ENCODE measurements at places on chromosomes 1 and 21. TPM values are rescaled to one million over a fixed set of nuclear protein-coding genes. Genes with fewer than 3 reads are reported as not detected.

GRCh38 chr1:193754732-193755427, 568.5 kb upstream of the B3GALT2 start:
- peaks cover 3% of the 10 kb centered on the region for H3K4me1 ChIP-seq
- no peaks in the 10 kb centered on the region for H3K27me3 ChIP-seq
- H3K27ac ChIP-seq = peak overlapping the region; percentile 57
- DNase-seq = no peak
- H3K36me3 ChIP-seq = no peaks in the 10 kb centered on the region

- H3K27me3 ChIP-seq = no peaks in the 10 kb centered on the region
- DNase-seq = no peak
- H3K4me1 ChIP-seq = no peaks in the 10 kb centered on the region
Measured at GRCh38 chr1:216616425-216616824, 106.8 kb downstream of the ESRRG start.

DNA sequence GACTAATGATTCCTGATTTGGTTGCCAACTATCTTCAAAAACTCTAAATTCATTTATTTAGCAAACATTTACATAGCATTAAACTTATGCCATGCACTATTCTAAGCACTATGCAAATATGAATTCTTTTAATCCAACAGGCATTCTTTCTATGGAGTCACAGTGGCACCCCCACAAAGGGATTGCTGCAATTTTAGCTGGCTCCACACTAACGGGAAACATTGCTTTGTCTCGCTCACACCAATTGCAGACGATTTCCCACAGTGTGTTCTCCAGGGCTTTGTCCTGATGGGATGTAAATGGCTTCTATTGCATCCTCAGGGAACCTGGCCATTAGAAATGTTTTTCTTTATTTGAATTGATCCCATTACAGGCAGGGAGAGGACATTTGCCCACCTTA, 259.1 kb downstream of the BARHL2 start:
- peaks cover 4% of the 10 kb centered on the region for H3K27me3 ChIP-seq
- H3K4me1 ChIP-seq = no peaks in the 10 kb centered on the region
- no peak overlapping the region for H3K4me3 ChIP-seq
- H3K27ac ChIP-seq = no peak overlapping the region
- no peak for DNase-seq

DNA sequence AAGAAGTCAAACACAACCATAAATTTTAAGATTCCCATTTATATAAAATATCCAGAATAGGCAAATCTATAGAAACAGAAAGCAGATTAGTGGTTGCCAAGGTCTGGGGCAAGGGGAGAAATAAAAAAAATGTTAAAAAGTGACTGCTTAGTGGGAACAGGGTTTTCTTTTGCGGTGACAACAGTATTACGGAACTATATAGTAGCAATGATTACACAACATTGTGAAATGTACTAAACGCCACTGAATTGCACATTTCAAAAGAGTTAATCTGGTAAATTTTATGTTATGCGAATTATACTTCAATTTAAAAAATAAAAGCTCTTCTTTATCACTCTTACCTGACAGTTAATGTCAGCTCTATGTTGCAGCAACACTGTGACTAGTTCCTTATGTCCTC, 105.2 kb downstream of the ACBD6 start:
- no peaks in the 10 kb centered on the region for H3K27me3 ChIP-seq
- peaks cover 5% of the 10 kb centered on the region for H3K4me1 ChIP-seq
- no peak overlapping the region for H3K27ac ChIP-seq
- DNase-seq = no peak
- peaks cover 7% of the 10 kb centered on the region for H3K36me3 ChIP-seq

GRCh38 chr21:14675774-14676530, 129.8 kb upstream of the SAMSN1 start:
- H3K27ac ChIP-seq = peak overlapping the region; percentile 96
- H3K4me1 ChIP-seq = peaks cover 18% of the 10 kb centered on the region
- no peaks in the 10 kb centered on the region for H3K36me3 ChIP-seq
- H3K27me3 ChIP-seq = no peaks in the 10 kb centered on the region

DNA sequence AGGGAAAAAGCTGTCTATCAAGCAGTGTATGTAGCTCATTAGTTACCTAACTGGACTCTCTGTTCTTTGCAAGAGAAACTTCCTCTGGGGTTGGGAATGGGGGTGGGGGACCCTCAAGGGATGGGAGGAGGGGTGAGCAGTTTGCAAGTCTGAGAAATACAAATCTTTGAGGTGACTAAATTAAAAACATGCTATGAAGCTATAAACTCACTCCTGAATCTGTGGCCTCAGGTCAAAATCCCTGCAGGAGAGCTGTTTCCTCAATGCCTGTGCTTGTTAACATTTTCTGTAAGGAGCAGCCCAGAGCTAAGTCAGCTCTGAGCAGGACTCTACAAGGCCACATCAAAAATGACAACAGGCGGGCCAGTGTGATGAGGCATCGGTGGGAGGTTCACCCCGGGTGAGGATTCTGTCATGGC, 32.8 kb upstream of the PTPRC start:
- no peaks in the 10 kb centered on the region for H3K27me3 ChIP-seq
- no peak for DNase-seq
- H3K4me1 ChIP-seq = peaks cover 36% of the 10 kb centered on the region
- H3K27ac ChIP-seq = peak overlapping the region; percentile 84
- H3K36me3 ChIP-seq = no peaks in the 10 kb centered on the region

- no peaks in the 10 kb centered on the region for H3K36me3 ChIP-seq
- H3K27ac ChIP-seq = peak overlapping the region; percentile 98
- H3K4me1 ChIP-seq = peaks cover 67% of the 10 kb centered on the region
- peak overlapping the region; percentile 76 for H3K4me3 ChIP-seq
- no peaks in the 10 kb centered on the region for H3K27me3 ChIP-seq
Measured at GRCh38 chr1:198175423-198176170, 18.8 kb downstream of the NEK7 start.

- DNase-seq = no peak
- no peaks in the 10 kb centered on the region for H3K4me1 ChIP-seq
- peaks cover 50% of the 10 kb centered on the region for H3K27me3 ChIP-seq
- no peaks in the 10 kb centered on the region for H3K36me3 ChIP-seq
- no peak overlapping the region for H3K27ac ChIP-seq
Measured at GRCh38 chr1:43135857-43136781, 36.0 kb downstream of the EBNA1BP2 start.

- no peak for DNase-seq
- no peak overlapping the region for H3K27ac ChIP-seq
- H3K27me3 ChIP-seq = peaks cover 6% of the 10 kb centered on the region
Measured at GRCh38 chr1:203907901-203908300, 46.5 kb downstream of the SNRPE start.

S100B gene
- not detected for total RNA-seq

- no peak overlapping the region for H3K4me3 ChIP-seq
- H3K4me1 ChIP-seq = no peaks in the 10 kb centered on the region
- H3K27me3 ChIP-seq = peaks cover 36% of the 10 kb centered on the region
Measured at GRCh38 chr1:7345516-7345915, 425.6 kb upstream of the VAMP3 start.

- H3K27ac ChIP-seq = no peak overlapping the region
- H3K4me3 ChIP-seq = no peak overlapping the region
- DNase-seq = no peak
- no peaks in the 10 kb centered on the region for H3K36me3 ChIP-seq
Measured at GRCh38 chr1:96388421-96389310, 332.9 kb upstream of the PTBP2 start.

GRCh38 chr1:231186356-231187115, 24.7 kb downstream of the TRIM67 start:
- H3K4me3 ChIP-seq = no peak overlapping the region
- DNase-seq = no peak
- H3K27me3 ChIP-seq = peaks cover 70% of the 10 kb centered on the region
- no peaks in the 10 kb centered on the region for H3K36me3 ChIP-seq
- H3K27ac ChIP-seq = no peak overlapping the region

- peaks cover 5% of the 10 kb centered on the region for H3K36me3 ChIP-seq
- no peaks in the 10 kb centered on the region for H3K27me3 ChIP-seq
- H3K4me3 ChIP-seq = peak overlapping the region; percentile 95
Measured at GRCh38 chr1:150109586-150109985, 40.1 kb upstream of the PLEKHO1 start.

DNA sequence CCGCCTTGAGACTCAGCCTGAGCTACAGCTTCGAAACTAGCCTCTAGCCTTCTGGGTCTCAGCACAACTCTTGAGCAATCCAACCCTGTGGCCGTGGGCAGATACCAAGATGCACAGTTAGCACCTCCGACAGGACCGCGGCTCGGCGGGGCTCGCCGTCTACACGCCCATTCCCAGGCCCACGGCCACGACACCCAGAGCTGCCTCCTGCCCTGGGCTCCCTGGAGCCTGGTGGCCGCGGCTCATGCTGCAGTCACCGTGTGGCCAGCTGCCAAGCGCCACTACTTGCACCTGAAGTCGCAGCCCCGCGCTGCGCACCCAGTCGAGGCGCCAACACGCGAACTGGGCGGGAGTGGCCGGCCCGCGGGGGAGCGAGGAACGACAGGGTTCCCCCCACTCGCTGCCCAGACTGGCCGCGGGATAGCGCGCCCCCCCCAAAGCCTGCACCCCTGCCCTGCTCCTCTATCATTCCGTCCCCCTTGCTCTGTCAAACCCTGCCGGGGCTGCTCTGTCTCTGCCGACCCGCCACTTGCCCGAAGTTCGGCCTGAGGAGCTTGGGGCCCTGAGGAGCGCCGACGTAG, 729 bp upstream of the CDCA8 start:
- peak overlapping the region; percentile 97 for H3K4me3 ChIP-seq
- peaks cover 34% of the 10 kb centered on the region for H3K4me1 ChIP-seq
- peak overlapping the region; percentile 94 for H3K27ac ChIP-seq
- H3K36me3 ChIP-seq = peaks cover 2% of the 10 kb centered on the region
- DNase-seq = no peak
- no peaks in the 10 kb centered on the region for H3K27me3 ChIP-seq

LDLRAP1 gene
- 90.3 TPM for total RNA-seq

GRCh38 chr1:200969726-200970561, 53.6 kb downstream of the KIF21B start:
- peaks cover 6% of the 10 kb centered on the region for H3K36me3 ChIP-seq
- H3K27me3 ChIP-seq = no peaks in the 10 kb centered on the region
- no peak for DNase-seq
- H3K27ac ChIP-seq = peak overlapping the region; percentile 77

GRCh38 chr1:169928438-169929209, 34.9 kb upstream of the SCYL3 start:
- H3K36me3 ChIP-seq = no peaks in the 10 kb centered on the region
- no peak for DNase-seq
- peaks cover 9% of the 10 kb centered on the region for H3K4me1 ChIP-seq
- H3K27me3 ChIP-seq = no peaks in the 10 kb centered on the region
- no peak overlapping the region for H3K27ac ChIP-seq

- H3K27me3 ChIP-seq = peaks cover 26% of the 10 kb centered on the region
- H3K4me1 ChIP-seq = peaks cover 6% of the 10 kb centered on the region
- no peak overlapping the region for H3K27ac ChIP-seq
- DNase-seq = no peak
- H3K4me3 ChIP-seq = no peak overlapping the region
Measured at GRCh38 chr1:199282751-199283305, 644.0 kb downstream of the PTPRC start.

RGSL1 gene
- not detected for total RNA-seq

- no peak overlapping the region for H3K4me3 ChIP-seq
- H3K27ac ChIP-seq = peak overlapping the region; percentile 27
- H3K36me3 ChIP-seq = peaks cover 28% of the 10 kb centered on the region
- H3K27me3 ChIP-seq = no peaks in the 10 kb centered on the region
- H3K4me1 ChIP-seq = peaks cover 5% of the 10 kb centered on the region
- no peak for DNase-seq
Measured at GRCh38 chr1:230669543-230669942, 27.3 kb downstream of the COG2 start.

TRABD2B gene
- total RNA-seq = not detected

- no peaks in the 10 kb centered on the region for H3K27me3 ChIP-seq
- H3K27ac ChIP-seq = no peak overlapping the region
- H3K4me3 ChIP-seq = no peak overlapping the region
- no peaks in the 10 kb centered on the region for H3K4me1 ChIP-seq
Measured at GRCh38 chr1:83632906-83633305, 366.0 kb downstream of the TTLL7 start.

OR2L13 gene
- total RNA-seq = 0.21 TPM

DNA sequence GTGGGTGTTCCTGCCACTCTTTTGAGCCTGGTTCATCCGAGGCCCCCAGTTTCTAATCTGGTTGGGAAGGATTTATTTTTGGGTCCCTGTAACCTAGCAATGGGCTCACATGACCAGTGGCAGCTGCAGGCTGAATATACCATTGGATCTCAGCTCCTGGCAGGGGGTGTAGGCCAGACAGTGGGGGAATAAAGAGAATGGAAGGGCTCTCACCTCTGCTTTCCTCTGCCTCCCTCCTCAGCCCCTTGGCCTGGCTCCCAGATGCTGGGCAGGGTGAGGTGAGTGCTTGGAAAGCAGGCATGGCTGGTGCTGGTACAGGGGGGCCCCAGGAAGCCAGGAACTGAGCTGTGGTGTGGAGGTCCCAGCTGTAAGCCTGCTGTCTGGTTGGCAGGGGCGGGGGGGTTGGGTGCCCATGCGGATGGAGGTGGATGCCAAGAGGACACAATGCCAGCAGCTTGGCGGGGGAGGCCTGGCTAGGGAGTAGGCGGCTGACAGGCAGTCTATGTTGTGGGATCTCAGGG, 3.6 kb upstream of the GPR61 start:
- H3K27ac ChIP-seq = no peak overlapping the region
- peaks cover 17% of the 10 kb centered on the region for H3K4me1 ChIP-seq

LGR6 gene
- 0.25 TPM for total RNA-seq

DNA sequence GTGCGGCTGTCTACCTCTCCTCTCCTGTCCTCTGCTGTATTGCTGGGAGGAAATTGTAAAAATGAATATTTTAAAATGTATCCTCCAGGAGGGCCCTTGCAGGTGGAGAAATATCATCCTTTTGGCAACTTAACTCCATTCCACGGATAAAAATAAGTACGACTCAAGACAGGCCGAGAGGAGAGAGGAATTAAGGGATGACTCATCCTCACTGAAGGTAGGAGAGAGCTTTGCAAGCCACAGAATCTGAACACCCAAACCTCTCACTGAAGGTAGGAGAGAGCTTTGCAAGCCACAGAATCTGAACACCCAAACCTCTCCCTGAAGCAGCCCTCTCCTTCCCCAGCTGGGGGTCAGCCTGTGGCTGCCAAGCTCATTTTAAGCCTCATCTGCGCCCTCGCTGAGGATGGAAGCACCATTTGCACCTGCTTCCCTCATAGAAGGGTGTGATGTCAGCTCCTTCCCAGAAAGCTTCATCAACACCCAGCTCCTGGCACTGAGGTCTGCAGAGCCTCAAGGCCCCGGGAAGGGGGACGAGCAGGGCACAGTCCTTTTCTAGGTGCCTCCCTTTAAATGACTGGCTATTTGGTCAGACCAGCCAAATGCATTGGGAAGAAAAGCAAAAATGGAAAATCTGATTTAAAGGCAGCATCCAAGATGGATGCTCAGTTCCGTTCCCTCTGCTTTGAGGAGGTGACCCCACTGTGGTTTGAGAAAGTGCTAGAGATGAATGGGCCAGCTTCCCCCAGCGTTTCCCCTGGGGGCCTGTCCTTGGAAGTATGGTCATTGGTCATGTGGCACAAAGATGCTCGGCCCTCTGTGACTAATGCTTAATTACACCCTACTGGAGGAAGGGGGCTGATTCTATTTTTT, 12.9 kb upstream of the SELENON start:
- H3K27me3 ChIP-seq = no peaks in the 10 kb centered on the region
- no peak for DNase-seq
- no peak overlapping the region for H3K27ac ChIP-seq
- H3K4me1 ChIP-seq = peaks cover 5% of the 10 kb centered on the region
- peaks cover 2% of the 10 kb centered on the region for H3K36me3 ChIP-seq

GRCh38 chr1:116686723-116687352, 19.3 kb upstream of the IGSF3 start:
- no peaks in the 10 kb centered on the region for H3K4me1 ChIP-seq
- H3K27me3 ChIP-seq = peaks cover 19% of the 10 kb centered on the region
- peak overlapping the region; percentile 34 for H3K27ac ChIP-seq
- no peak for DNase-seq
- H3K36me3 ChIP-seq = no peaks in the 10 kb centered on the region
- H3K4me3 ChIP-seq = no peak overlapping the region

Measured in T-helper 17 cell (primary cell).